ENCODE measurements at places on chromosomes 1 and 21.

DNA sequence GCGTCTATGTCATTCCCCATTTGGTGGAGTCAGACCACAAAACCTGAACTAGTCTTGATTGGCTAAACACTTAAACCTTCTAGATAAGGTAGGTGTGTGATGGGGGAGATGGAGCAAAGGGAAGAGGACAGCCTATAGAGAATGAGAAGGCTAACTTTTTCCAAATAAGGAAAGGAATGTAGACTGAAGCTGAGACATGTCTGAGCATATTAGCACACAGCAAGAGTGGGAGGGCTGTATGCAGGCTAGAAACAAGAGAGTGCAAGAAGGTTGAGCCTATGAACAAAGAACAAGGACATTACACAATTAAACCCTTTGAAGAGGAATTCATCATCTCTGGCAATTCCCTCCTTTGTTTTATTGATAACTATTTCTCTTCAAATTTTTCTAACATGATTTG lies 89.2 kb upstream of the OLFM3 start:
- DNase-seq, result no peak

DNA sequence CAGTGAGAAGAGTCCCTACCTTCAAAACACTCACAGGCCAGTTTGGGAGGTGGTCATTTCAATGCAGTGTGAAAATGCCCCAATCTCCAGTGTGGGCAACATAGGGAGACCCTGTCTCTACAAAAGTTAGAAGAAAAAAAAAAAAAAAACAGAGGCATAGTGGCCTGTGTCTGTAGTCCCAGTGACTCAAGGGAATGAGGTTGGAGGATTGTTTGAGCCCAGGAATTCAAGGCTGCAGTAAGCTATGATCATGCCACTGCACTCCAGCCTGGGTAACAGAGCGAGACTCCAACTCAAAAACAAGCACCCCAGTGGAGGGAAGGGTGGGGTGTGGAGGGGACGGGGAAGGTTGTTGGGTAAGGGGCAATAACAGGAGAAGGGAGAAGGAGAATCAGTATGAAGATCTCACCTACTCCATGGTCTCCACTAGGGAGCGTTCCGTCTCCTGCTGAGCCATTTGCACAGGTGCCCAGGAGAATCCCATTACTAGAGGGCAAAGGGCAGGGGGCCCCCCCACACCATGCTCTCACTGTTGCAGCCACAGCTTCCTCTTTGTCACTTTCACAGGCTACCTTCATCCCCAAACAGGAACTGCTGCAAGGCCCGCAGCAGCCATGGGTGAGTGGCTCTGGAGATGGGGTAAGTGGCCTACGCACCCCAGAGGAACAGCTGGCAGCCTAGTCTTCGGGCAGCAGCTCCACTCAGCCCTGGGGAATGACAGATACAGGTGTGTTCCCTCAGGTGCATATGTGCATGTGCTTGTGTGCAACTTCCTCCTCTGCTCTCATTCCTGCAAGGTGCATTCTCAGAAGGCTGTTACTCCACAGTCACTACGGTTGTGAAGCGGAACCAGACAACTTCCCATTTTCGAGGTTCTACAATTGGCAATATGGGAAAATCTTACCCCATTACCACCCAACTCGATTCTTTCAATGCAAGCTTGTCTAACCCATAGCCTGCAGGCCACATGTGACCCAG lies 87.9 kb upstream of the LYST start:
- DNase-seq, result no peak

GRCh38 chr1:212536586-212536985 lies 72.0 kb upstream of the ATF3 start:
- DNase-seq, result no peak

GRCh38 chr1:228180959-228181644 lies 15.5 kb downstream of the IBA57 start:
- no peak for DNase-seq

DNA sequence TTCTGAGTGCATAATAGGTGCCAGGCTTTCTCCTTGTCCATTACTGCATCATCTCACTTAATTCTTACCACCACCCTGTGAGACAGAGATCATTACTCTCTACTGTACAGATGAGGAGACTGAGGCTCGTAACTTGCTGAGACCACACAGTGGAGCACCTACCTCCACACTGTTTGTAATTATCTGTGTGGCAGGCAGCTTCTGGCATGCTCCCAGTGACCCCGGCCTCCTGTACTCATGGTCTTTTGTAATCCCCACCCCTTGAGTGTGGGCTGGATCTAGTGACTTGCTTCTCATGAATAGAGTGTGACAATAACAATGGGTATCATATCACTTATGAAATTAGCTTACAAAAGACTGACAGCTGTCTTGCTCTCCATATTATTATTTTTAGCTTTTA lies 407.3 kb downstream of the MATN1 start:
- no peak for DNase-seq

DNA sequence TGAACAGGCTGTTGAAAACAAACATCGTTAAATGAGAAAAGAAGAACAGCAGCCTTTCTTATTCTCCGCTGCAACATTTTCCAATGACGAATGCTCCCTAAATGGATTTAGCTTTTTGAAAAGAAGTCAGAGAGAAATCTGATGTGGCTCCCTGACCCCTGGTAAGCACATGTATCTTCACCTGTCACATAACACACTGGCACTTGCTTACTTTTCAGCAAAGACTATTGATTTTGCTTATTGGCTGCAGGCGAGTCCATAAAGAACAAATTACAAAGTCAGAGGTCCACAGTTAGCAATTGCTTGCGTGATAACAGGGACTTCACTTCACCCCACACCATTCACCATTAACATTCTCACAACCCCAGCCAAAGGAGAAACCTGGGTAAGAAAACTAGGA lies 362.8 kb downstream of the GPATCH2 start:
- DNase-seq, result no peak

DNA sequence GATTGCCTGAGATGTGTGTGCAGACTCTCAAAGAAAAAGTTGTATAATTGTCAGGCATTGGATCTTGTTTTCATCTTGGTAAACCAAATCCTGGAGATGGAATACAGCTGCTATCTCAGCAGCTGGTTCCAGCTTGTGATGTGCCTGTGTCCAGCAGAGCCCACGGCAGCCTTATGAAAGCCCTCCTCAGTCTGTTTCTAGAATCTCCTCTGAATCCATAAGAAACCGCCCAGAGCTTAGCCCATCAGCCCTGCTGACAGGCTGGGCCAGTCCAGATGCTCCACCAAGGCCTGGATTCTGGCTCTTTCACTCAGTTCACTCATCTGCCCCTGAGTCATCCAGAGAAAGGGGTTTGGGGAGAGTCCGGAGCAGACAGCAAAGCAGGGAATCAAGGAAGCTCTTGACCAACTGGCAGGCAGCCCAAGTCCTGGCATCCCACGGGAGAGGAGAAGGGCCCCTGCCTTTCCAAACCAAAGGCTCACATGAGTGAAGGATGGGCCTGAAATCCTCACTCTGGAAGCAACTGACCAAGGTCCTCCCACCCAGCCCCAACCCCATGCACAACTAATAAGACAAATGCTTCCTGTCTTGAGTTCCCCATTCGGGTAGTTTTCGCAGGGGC lies 45.7 kb downstream of the NAV1 start:
- no peak for DNase-seq

- DNase-seq, result no peak
These were observed 14.4 kb upstream of the SAMSN1 start for GRCh38 chr21:14560555-14560954.

DNA sequence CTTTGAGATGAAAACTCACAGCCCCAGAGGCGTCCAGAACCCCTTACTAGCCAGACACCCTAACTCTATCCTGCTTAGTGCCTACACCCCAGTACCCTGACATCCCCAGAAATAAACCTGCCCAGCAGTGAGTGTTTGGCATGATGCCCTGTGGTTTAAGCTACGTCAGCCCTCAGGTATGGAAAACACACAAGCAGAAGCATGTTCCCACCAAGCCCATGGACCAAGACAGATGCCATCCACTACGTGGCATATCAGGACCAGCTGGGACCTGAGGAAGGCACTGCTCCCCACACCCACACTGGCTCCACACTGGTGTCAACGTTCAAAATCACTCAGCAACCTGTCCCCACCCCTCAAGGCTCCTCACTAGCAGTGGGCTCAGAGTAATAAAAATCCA lies 116.4 kb downstream of the SYT2 start:
- DNase-seq, result no peak

- peak; percentile 10 for DNase-seq
These were observed 30.6 kb downstream of the OMA1 start for GRCh38 chr1:58515794-58516401.

DNA sequence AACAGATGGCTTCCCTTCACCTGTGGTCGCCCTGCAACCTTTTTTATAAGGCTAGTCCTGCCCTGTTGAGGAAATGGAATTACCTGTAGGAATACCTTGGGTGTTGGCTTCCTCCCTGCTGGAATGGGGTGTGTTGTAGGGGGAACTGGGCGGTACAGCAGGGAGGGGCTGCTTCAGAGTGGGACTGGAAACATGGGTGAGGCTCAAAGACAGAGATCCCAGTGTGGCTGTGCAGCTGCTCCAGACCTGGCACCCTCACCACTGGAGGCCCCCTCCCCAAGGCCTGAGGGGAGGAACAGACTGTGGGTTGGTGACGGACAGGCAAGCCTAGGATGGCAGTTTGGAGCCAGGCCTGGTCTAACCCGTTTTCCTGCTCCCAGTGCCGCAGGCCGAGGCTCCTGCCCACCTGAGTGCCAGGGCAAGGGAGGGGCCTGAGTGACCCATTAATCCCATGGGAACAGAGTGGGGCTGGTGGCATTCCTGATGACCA lies 4.5 kb downstream of the EFNA3 start:
- no peak for DNase-seq

DNA sequence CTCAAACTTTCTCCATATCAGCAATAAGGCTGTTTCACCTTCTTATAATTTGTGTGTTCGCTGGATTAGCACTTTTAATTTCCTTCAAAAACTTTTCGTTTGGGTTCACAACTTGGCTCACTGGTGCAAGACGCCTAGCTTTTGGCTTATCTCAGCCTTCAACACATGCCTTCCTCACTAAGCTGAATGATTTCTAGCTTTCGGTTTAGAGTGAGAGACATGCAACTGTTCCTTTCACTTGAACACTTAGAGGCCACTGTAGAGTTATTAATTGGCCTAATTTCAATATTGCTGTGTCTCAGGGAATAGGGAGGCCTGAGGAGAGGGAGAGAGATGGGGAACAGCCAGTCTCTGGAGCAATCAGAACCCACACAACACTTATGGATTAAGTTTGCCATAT lies 41.2 kb upstream of the IFNLR1 start:
- DNase-seq, result no peak

- no peak for DNase-seq
These were observed 790 bp downstream of the TESK2 start for GRCh38 chr1:45490121-45490625.

DNA sequence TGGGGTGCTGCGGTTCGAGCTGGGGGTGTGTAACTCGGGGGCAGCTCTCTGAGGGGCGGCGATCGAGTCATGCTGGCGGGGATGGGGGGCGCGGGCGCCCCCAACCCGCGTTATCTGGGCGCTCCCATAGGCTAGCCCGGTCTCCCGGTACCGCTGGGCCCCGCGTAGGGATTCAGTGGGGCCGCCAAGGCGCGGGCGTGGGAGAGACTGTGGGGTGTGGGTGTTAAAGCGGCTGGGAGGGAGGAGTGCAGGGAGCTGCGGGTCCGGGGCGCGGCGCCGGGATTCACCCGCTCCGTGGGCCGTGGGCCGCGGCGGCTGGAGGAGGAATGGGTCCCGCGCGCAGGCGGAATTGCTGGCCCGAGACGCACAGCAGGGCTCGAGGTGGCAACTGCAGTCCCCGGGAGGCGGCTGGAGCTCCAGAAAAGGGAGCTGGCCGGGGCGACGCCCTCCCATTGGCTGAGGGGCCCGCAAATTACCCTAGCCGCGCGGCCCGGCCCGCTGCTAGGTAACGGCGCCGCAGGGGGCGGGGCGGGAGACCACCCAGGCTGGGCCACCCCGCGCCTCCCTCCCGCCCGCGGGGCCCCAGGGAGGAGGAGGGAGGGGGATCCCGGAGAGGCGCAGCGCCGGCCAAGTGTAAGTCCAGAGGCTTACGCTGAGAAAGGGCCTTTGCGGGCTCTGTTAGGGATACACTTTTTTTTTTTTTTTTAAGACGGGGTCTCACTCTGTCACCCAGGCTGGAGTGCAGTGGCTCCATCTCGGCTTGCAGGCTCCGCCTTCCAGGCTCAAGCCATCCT lies at the start of gene PTCH2:
Gene PTCH2, minus strand, starts transcription at position 392 of the 794 bp plus-strand sequence. Its CDS starts 321 bp downstream, at position 71.
- DNase-seq, result no peak

- DNase-seq, result no peak
These were observed 99.2 kb upstream of the TNR start for GRCh38 chr1:175842550-175842949.

- no peak for DNase-seq
These were observed 191.0 kb upstream of the VAMP3 start for GRCh38 chr1:7579831-7580804.

- no peak for DNase-seq
These were observed 269.9 kb upstream of the KIAA0040 start for GRCh38 chr1:175462301-175463017.

DNA sequence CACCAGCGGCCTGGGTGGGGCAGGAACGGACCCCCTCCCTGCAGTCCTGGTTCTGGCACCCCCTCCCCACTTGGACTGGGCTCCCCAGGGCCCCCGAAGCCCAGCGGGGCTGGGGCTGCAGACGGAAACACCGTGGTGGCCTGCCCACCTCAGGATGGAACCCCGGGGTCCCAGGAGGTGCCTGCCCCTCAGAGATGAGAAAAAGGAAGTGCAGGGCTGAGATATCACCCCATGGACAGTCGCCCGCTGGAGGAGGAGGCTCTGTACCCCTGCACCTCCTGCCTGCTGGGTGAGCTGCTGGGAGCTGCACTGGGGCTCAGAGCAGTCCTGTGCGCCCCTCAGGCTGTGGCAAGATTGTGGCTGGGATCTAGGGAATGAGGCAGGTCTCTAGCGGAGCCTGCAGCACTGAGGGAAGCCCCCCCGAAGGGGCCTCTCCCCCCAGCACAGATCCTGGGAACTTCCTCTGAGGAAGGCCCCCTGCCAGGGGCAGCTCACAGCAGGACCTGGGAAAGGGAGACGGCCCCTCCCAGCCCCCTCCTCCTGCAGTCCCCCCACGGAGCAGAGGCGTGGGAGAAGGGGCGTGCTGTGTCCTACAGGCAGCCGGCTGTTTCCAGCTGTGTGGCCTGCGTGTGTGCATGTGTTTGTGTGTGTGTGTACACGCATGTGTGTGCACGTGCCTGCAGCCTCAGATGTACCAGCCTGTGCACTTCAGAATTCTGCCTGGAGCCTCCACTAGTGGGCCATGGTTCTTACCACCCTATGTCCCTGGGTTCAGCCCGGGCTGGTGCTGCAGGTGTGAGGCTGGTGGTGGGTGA lies 6.9 kb downstream of the AGRN start:
- no peak for DNase-seq

DNA sequence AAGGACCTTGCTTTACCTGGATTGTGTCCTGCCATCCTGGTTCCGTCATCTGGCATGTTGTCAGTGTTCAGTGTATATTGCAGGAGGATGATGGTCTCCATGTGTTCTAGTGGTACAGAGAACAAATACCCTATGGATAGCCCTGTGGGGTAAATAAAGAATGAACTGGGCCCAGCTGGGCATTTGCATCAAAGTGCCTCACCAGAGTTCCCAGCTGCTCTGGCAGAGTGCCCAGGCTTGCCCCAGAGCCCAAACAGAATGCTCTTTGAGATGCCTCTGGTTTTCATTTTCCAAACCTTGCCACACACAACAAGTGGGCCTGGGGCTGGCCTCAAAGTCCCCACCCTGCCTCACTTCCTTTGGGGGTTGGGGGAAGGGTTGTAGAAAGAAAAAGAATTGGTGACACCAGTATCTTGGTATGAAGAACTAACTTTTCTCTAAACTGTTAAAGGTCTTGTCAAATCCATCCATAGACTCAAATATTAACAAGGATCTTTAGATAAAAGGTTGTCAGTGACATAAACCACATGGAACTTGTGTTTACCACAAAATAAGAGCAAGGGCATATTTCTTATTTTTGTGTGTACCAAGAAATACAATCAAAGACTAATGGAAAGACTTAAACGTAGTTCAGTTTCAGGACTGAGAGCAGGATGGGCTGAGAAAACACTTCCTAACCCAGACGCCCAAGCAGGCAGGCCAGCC lies 82.2 kb downstream of the LMO4 start:
- DNase-seq, result no peak
